ENCODE measurements at places on chromosomes 7 and 10. TPM values are rescaled to one million over a fixed set of nuclear protein-coding genes. Genes with fewer than 3 reads are reported as not detected.

Gene PTPN20
- total RNA-seq, result 0.33 TPM

Gene CCL26
- total RNA-seq, result 0.33 TPM

Gene PKD2L1
- not detected for total RNA-seq

Gene PON3
- total RNA-seq, result not detected

All from smooth muscle cell of trachea (primary cell).